Activated gamma-delta T cell treated with Interleukin-2 at 50 U/mL for 16 hours (primary cell): ENCODE measurements at places on chromosomes 4 and X.

GRCh38 chr4:155026715-155027114 lies 181.7 kb upstream of the NPY2R start:
- no peak for DNase-seq

DNA sequence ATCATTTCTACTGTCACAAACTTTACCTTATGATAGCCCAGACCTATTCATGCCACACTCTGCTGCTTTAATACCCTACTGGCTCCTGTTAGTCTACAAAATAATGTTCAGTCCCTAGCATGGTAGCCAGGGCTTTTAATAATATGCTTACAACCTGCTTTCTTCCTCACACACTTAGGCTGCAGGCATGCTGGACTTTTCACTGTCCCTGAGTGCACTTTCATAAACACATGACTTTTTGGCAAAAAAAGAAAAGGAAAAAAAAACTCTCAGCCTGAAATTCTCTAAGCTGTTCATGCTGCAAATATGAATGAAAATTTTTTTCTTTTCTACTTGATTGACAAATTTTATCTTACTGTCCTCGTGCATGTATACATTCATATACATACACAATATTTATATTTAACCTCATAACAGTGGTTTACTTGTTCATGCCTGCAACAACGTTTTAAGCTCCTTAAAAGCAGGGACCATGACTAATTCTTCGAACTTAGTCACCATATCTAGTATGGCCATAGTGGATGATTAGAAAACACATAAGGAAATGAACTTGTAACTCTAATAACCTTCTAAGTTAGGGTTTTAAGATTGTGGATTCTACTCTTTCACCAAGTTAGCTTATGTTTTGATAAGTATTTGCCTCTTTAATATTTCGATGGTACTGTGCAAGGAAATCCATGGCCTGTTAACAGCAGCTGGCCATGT lies 229.5 kb downstream of the SPCS3 start:
- DNase-seq, result no peak

- peak; percentile 67 for DNase-seq
Observed at GRCh38 chr4:145936142-145936996, 2.3 kb downstream of the ZNF827 start.

DNA sequence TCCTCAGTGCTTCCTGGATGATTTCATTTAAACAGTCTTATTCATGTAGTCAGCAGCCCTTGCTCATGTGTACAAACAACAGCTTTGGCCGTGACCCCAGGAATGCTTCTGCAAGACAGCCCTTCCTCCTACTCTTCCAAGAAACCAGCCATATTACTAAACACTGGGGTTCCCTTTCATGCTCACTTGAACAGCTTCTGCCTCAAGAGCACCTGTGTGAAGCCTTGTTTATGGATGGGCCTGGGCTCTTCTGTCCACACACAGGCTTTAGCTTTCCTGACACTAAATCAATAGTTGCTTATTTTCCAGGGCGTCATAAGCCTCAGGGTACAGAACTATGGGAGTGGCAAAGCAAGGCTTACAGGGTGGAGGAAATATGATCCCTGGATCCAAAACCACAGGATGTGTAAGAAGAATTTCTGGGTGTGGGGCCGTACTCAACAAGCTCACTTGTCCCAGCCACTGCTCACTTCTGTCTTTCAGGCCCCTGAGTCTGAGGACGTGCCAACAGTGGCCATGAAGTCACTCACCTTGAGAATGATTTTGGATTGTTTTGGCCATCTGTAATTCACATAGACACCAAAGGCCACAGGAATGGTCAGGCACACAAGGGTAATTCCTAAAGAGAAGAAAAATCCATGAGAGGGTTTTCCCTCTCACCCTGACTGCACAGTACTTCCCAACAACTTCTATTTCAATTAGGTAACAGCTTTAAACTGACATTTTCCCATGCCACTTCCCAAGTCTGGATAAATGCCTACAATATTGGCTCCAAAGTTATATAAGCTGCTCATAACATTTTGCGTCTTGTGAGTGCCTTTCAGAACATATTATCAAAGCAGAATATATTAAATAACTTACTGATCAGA lies 17.7 kb downstream of the SLC10A6 start:
- no peak for DNase-seq

- peak; percentile 24 for DNase-seq
Observed at GRCh38 chrX:53080628-53081580, 1.3 kb upstream of the TSPYL2 start.

DNA sequence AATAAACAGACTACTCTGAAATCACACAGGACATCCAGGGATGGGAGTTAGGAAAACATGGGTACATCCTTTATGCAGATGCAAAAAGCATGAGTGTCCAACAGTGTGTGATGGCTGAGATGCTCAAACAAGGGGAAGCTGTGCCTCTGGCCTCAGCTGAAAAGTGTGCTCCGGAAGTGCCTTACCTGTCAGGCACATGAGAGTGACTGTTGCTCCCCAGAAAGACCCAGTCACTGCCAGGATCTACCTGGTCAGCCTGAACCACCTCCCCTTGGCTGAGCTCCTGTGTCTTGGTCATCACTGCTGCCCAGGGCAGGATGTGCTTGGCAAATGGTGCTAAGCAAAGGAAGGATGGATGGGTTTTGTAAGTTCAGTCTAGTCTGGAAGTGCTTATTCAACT lies 4.0 kb downstream of the PPP2R2C start:
- DNase-seq, result no peak

- no peak for DNase-seq
Observed at GRCh38 chrX:115900425-115900824, 270.1 kb upstream of the AGTR2 start.
